ENCODE measurements at places on chromosomes 2 and 18.

- DNase-seq: no peak
Observed at GRCh38 chr2:157866202-157866601, 9.9 kb downstream of the ACVR1 start.

DNA sequence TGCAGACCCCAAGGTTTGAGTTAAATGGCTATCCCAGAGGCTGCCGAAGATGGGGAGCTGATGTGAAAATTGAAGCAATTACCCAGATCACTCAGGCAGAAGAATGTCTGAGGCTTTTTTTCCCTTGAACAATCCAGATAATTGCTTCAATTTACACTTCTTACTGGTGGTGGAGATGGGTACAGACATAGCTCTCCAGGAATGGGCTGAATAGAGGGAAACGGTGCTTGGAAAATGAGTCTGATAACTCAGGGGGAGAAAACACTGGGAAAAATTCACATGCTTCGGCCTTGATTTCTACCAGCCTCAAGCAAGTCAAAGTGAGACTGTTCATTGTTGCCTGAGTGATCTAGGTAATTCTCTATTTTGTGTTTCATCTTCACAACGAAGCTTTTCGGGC is 9.5 kb upstream of the KIF5C start:
- DNase-seq: no peak

- no peak for DNase-seq
Observed at GRCh38 chr2:127194447-127194846, 25.7 kb downstream of the CYP27C1 start.

GRCh38 chr2:6773007-6773693 is 92.6 kb downstream of the CMPK2 start:
- DNase-seq: peak; percentile 41

DNA sequence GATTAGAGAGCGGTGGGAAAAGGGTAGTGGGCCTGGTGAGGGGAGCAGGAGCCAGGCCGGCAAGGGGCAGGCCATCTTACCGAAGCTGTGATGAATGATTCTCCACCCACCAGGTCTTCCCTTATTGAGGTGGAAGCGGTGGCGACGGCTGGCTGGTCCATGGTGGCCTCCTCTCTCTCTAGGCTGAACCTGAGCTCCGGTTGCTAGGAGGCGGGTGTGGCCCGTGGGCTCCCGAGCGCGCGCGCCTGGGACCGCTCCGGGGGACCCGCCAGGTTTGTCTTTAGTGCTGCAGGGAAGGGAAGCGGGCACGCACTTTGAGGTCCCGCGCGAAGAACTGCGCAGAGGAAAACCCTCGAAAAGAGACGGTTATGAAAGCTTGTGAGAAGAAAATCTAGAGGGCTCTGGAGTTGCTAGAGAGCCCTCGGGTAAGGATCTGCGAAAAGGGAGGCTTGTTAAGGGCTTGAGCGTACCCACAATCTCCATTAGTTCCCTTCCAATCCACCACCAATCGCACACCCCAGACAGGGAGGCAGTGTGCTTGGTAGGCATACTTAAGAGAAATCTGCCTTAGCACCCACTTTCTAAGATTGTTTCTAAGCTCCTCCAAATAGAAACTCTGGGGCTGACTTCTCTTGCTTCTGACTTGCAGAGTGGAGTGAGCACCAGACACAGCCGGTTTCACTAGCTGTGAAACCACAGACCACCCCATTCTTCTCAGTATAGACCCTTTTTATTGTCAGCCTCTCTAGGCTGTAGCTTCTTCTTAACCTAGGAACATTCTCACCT is at the start of gene STPG4:
Gene STPG4 (minus strand): TSS at position 218 of the 786 bp plus-strand sequence. CDS start 57 bp downstream, at position 161.
- DNase-seq: no peak

GRCh38 chr2:101146535-101146934 is 4.6 kb downstream of the TBC1D8 start:
- DNase-seq: no peak

Measured in T follicular helper cell (primary cell).